ENCODE measurements at places on chromosomes 3 and 15.

GRCh38 chr3:153845311-153845710, 275.9 kb upstream of the ARHGEF26 start:
- no peak overlapping the region for H3K4me3 ChIP-seq
- H3K4me1 ChIP-seq = no peaks in the 10 kb centered on the region
- H3K27ac ChIP-seq = no peak overlapping the region
- H3K36me3 ChIP-seq = no peaks in the 10 kb centered on the region

DNA sequence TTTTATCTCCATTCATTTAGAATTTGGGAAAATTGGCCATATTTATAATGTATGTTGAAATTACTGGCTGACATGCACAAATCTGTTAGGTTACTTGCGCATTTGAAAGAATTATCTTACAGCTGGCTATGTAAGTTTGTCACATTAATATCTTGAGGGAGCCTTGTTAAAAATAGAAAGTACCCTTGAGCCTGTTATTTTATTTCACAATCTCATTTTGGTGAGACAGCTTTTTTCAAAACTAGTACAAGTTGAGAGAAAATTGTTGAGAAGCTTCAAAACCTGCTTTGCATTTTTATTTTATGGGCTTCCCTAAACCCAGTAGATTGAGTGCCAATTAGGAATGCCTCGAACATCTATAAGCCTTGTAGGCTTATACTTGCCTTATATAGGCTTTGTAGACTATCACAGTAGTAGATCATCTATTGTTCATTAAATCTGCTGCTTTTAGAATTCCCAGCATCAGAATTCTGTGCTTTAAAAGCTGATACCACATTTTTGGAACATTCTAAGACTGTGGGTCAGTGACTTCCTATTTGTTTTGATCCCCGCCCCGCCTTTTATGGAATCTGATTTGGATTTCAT, 6.3 kb downstream of the IDH3A start:
- H3K4me3 ChIP-seq = no peak overlapping the region
- no peak for DNase-seq
- no peaks in the 10 kb centered on the region for H3K27me3 ChIP-seq
- H3K27ac ChIP-seq = no peak overlapping the region
- H3K4me1 ChIP-seq = peaks cover 16% of the 10 kb centered on the region

DNA sequence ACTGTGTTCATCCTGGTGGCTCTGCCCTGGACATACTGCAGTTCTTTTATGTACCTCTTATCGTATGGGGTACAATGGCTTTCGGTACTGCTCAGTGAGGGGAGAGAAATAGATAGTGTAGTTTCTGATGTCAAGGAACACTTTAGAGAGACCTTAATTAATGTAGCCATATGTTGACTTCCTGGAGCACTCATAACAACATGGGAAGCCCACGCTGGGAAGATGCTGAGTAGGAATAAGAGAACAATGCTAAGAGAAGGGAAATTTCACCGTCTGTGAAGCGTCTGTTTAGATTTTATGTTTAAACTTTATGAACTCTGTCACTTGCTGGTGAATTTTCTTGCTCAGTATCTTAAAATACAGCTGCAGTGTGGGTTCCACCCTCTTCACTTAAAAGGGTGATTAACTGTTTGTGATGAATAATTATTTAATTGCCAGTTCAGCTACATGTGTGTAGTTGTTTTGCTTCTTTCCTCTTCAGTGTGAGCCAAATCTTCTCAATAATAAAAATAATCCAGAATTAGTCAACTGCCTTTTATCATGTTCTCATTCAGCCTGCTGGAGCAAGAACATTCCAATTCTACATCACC, 373.1 kb upstream of the TPRG1 start:
- no peak for DNase-seq
- H3K36me3 ChIP-seq = peaks cover 4% of the 10 kb centered on the region
- no peaks in the 10 kb centered on the region for H3K27me3 ChIP-seq
- peaks cover 10% of the 10 kb centered on the region for H3K4me1 ChIP-seq

DNA sequence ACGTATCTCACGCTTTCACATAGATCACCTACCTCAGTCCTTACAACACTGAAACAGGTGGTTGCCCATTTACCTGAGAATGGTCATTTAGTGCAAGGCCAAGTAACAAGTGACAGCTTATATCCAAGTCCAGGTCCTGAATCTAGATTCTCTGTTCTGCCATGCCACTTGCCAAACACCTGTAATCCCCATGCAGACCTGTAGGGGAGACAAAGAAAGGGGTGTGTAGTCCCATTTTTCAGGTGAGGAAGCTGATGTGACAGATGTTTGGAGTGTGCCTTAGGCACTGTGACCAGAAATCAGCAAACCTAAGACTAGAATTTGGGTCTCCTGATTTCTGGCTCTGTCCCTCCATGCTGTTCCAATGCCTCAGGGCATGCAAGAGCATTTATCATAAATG, 12.7 kb downstream of the ZNF35 start:
- H3K4me3 ChIP-seq = no peak overlapping the region
- no peak overlapping the region for H3K27ac ChIP-seq
- H3K4me1 ChIP-seq = no peaks in the 10 kb centered on the region
- H3K27me3 ChIP-seq = no peaks in the 10 kb centered on the region

- H3K36me3 ChIP-seq = no peaks in the 10 kb centered on the region
- peaks cover 3% of the 10 kb centered on the region for H3K27me3 ChIP-seq
- H3K27ac ChIP-seq = no peak overlapping the region
- no peak overlapping the region for H3K4me3 ChIP-seq
- H3K4me1 ChIP-seq = peaks cover 18% of the 10 kb centered on the region
- no peak for DNase-seq
Observed at GRCh38 chr15:31077181-31077580, 24.3 kb downstream of the TRPM1 start.

GRCh38 chr3:116614795-116615362, 94.7 kb upstream of the TUSC7 start:
- H3K27ac ChIP-seq = no peak overlapping the region
- no peak for DNase-seq
- H3K27me3 ChIP-seq = no peaks in the 10 kb centered on the region
- no peaks in the 10 kb centered on the region for H3K4me1 ChIP-seq

DNA sequence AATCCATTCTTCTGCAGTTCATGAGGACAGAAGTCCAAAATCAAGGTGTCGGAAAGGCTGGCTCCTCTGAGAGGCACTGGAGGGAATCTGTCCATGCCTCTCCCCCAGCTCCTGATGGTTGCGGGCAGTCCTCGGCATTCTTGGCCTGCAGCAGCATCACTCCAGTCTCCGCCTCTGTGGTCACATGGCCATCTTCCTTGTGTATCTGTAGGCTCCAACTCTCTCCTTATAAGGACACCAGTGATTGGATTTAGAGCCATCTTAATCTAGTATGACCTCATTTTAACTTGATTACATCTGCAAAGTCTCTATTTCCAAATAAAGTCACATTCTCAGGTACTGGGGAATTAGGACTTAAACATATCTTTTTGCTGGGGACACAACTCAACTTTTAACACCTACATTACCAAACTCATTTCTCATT, 56.0 kb upstream of the FLNB start:
- no peaks in the 10 kb centered on the region for H3K36me3 ChIP-seq
- H3K4me1 ChIP-seq = no peaks in the 10 kb centered on the region
- no peak overlapping the region for H3K4me3 ChIP-seq

DNA sequence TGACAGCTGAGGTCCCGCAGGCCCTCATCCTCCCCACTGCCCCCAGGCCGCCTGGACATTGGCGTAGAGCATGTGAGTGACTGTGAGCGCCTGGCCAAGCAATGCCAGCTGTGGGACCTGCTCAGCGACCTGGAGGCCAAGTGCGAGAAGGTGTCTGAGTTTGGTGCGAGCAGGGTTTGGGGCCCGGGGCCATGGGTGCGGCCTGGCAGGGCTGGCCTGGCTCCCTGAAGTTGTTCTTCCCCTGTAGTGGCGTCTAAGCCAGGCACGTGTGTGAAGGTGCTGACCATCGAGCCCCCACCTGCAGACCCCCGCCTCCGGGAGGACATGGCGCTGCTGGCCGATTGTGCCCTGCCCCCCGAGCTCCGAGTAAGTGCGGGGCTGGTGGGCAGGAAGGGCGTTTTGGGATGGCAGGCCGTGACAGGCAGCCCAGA, 4.2 kb downstream of the ABTB1 start:
- H3K27me3 ChIP-seq = no peaks in the 10 kb centered on the region
- peaks cover 12% of the 10 kb centered on the region for H3K36me3 ChIP-seq
- DNase-seq = no peak
- no peak overlapping the region for H3K27ac ChIP-seq
- no peak overlapping the region for H3K4me3 ChIP-seq

DNA sequence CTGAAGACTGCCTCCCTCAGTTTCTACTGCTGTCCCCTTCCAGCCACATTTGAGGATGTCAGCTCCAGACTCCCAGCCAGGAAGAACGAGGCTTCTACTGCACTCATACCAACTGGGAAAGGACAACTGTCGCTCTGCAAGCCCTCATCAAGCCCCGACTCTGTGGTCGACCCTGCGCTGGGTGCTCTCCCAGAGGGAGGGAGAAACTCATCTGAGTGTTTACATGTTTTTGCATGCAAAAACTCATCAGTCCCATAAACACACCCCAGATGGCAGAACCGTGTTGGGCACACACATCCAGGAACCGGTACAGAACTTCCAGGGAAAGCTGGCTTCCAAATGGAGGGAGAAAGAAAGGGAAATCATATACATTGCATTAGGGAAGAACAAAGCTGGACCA, 43.5 kb downstream of the ADAMTS17 start:
- peaks cover 6% of the 10 kb centered on the region for H3K27me3 ChIP-seq
- no peak overlapping the region for H3K4me3 ChIP-seq
- peaks cover 4% of the 10 kb centered on the region for H3K36me3 ChIP-seq
- no peak overlapping the region for H3K27ac ChIP-seq
- no peak for DNase-seq

GRCh38 chr3:61057464-61057863, 193.8 kb downstream of the FHIT start:
- H3K36me3 ChIP-seq = no peaks in the 10 kb centered on the region
- H3K27ac ChIP-seq = no peak overlapping the region
- no peak for DNase-seq
- H3K27me3 ChIP-seq = no peaks in the 10 kb centered on the region

GRCh38 chr3:73739791-73740453, 115.2 kb upstream of the PDZRN3 start:
- H3K36me3 ChIP-seq = no peaks in the 10 kb centered on the region
- no peak overlapping the region for H3K4me3 ChIP-seq
- no peaks in the 10 kb centered on the region for H3K4me1 ChIP-seq

DNA sequence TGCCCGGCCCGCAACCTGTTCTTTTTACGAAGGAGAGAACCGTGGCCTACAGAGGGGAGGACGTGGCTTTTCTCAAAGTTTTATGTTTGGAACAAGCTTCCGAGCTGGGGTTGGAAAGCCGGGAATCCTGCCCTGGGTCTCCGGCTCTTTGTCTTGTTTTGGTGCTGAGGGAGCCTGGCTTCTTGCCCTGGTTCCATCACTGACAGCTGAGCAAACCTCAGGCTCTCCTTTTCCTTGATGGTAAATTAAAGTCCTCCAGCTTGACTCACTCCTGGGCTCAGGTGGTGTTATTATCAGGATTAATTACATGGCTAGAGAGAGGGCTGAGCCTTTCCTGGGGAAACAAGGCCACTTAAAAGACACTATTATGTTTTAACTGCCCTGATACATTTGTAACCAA, 289.5 kb upstream of the RGMA start:
- no peak overlapping the region for H3K4me3 ChIP-seq
- no peaks in the 10 kb centered on the region for H3K36me3 ChIP-seq
- no peak for DNase-seq
- H3K27me3 ChIP-seq = peaks cover 2% of the 10 kb centered on the region

- H3K4me3 ChIP-seq = peak overlapping the region; percentile 66
- peaks cover 20% of the 10 kb centered on the region for H3K36me3 ChIP-seq
- peaks cover 77% of the 10 kb centered on the region for H3K4me1 ChIP-seq
- H3K27ac ChIP-seq = peak overlapping the region; percentile 94
Observed at GRCh38 chr3:30641416-30642251, 35.2 kb downstream of the TGFBR2 start.

DNA sequence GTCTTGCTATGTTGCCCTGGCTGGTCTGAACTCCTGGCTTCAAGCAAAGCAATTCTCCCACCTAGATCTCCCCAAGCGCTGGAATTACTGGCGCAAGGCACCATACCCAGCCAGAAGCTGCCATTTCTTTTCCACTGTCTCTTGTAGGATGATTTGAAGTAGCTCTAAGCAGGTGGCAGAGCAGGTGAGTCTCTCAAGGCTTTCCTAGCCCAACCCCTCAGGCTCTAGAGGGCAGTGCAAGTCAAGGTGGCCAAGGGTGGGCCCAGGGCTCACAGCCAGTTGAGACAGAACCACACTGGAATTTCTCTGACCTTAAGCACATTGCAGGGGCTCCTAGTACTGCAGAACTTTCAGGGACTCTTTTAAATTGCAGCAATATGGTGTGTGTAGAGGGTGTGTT, 15.6 kb upstream of the DAG1 start:
- no peak overlapping the region for H3K27ac ChIP-seq
- peaks cover 2% of the 10 kb centered on the region for H3K4me1 ChIP-seq
- no peaks in the 10 kb centered on the region for H3K36me3 ChIP-seq
- DNase-seq = no peak

GRCh38 chr3:187185759-187186158, 11.5 kb upstream of the RTP1 start:
- H3K36me3 ChIP-seq = no peaks in the 10 kb centered on the region
- DNase-seq = no peak
- H3K27me3 ChIP-seq = peaks cover 12% of the 10 kb centered on the region
- H3K4me3 ChIP-seq = no peak overlapping the region

DNA sequence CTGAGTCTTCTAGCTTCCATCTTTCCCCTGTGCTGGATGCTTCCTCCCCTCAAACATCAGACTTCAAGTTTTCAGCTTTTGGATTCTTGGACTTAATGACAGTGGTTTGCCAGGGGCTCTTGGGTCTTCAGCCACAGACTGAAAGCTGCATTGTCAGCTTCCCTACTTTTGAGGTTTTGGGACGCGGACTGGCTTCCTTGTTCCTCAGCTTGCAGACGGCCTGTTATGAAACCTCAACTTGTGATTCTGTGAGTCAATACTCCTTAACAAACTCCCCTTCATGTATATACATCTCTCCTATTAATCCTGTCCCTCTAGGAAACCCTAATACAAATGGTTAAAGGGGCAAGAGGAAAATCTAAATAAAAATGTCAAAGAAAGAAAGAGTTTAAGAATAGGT, 100.1 kb downstream of the ABI3BP start:
- H3K4me1 ChIP-seq = no peaks in the 10 kb centered on the region
- no peak for DNase-seq
- peaks cover 5% of the 10 kb centered on the region for H3K27me3 ChIP-seq
- no peak overlapping the region for H3K27ac ChIP-seq
- no peak overlapping the region for H3K4me3 ChIP-seq

DNA sequence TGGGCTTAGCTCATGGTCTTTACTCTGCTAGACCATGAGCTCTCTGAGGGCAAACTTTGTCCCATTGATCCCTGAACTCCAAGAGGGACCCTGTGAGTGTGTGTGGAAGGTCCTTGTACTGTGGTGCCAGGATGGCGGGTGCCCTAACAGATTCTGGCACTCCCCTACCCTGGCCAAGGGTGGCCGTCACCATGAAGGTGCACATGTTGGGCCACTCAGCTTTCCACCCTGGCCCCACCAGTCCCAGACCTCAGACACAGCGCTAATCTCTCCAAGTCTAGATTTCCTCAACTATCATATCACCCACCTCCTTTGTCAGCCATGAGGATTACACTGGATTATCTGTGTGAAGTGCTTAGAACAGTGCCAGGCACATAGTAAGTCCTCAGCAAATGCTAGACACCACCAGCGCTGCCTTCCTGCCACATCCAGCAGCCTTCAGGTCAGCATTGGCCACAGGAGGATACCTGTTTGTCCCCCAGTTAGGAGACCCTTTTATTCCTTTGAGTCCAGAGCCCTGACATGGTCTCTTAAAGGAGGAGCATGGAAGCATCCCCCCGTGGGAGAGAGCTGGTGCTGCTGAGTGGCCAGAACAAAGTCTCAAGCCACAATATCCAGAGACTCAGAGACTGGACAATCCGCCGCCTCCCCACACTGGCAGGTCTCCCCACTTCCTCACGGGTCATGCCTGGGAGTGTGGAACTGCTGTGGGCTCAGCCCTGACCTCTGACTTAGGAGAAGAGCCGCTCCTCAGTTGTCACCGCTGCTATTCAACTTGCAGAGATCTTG, 44.5 kb upstream of the SLCO2A1 start:
- H3K4me1 ChIP-seq = no peaks in the 10 kb centered on the region
- H3K27ac ChIP-seq = no peak overlapping the region
- no peak overlapping the region for H3K4me3 ChIP-seq
- H3K27me3 ChIP-seq = peaks cover 6% of the 10 kb centered on the region

All from memory B cell (primary cell).